ENCODE measurements at places on chromosomes 5 and 9.

- no peak for DNase-seq
These were observed 178.2 kb upstream of the IRX1 start for GRCh38 chr5:3417376-3417943.

- DNase-seq: no peak
These were observed 42.8 kb upstream of the PARP8 start for GRCh38 chr5:50623666-50624065.

- DNase-seq: peak; percentile 64
These were observed 124.3 kb upstream of the RAI14 start for GRCh38 chr5:34531751-34532360.

DNA sequence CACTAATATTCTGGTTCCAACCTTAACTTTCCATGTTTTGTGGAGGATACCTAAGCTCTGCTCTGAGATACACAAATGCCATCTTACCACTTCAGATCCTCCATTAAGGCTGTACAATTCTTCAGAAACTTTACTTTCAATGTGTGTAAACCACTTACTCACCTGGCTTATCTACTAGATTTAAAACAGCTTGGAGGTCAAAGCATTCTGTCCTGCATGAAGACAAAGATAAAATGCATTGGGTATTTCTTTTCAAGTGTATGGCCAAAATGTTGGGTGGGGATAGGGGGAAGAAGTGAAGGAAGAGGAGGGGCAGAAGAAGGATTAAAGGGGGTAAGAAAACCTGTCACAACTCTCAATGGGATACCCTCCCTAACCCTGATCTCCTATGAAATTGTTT is 939 bp downstream of the GOLGA1 start:
- no peak for DNase-seq

DNA sequence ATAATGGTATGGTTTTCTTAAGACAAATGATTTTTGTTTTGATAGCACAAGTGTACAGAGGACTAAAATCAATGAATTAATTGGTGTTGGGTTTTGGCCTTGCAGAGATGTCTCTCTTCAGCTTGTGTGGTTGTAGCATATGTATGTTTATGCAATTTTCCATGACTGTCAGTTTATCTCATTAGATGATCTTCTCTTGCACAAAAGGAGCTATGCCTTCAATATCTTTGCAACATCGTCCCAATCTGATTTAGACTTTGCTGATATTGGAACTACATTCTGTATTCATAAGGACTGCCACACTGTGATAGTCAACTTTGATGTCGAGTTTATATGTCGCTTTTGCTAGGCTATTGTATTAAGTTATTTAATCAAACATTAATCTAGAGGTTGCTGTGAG is 140.0 kb upstream of the TAF11L2 start:
- DNase-seq: no peak

- peak; percentile 60 for DNase-seq
These were observed 128.0 kb downstream of the FANCC start for GRCh38 chr9:95189251-95190098.

- DNase-seq: no peak
These were observed 49.4 kb upstream of the LRRC19 start for GRCh38 chr9:27054841-27055240.

GRCh38 chr5:14413331-14413750 is 168.3 kb upstream of the OTULINL start:
- no peak for DNase-seq

GRCh38 chr5:73853091-73853490 is 227.1 kb downstream of the ARHGEF28 start:
- DNase-seq: no peak

DNA sequence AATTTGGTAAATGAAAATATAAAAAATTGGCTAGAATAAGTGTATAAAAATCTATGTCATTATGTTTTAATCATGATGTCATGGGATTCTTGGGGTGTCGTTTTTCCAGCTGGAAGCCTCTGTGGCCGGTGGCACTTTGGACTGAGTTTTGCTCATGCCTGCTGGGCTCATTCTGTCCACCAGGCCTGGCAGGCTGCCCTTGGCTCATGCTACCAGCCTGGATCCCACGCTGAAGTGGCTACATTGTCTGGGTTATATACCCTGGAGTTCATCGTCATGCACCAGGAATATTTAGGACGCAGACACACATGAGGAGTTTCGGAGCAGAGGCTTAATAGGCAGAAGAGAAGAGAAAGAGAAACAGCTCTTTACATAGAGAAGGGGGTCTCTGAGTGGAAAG is 1913.7 kb upstream of the WWC1 start:
- DNase-seq: no peak

GRCh38 chr9:98324801-98325200 is 69.4 kb upstream of the TBC1D2 start:
- no peak for DNase-seq

DNA sequence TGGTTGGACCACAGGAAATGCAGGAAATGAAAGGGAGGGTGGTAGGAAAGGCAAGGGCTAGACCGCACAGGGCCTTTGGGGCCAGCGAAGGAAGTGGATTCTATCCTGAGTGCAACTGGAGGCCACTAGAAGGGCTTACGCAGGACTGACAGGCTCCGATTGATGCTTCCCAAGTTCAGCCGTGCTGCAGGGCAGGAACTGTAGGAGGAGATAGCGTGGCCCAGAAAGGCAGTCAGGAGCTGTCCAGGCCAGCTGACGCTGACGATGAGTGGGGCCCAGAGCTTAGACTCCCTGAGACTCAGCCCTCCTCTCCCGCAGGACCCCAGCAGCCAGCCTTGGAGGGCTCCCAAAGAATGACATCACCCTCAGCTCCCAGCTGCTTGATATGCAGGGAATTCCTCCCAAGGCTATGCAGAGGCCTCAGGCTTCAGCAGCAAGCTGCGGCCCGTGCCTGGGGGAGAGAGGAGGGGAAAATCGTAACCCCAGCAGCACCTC is 48.8 kb downstream of the KCNIP1 start:
- DNase-seq: peak; percentile 99

DNA sequence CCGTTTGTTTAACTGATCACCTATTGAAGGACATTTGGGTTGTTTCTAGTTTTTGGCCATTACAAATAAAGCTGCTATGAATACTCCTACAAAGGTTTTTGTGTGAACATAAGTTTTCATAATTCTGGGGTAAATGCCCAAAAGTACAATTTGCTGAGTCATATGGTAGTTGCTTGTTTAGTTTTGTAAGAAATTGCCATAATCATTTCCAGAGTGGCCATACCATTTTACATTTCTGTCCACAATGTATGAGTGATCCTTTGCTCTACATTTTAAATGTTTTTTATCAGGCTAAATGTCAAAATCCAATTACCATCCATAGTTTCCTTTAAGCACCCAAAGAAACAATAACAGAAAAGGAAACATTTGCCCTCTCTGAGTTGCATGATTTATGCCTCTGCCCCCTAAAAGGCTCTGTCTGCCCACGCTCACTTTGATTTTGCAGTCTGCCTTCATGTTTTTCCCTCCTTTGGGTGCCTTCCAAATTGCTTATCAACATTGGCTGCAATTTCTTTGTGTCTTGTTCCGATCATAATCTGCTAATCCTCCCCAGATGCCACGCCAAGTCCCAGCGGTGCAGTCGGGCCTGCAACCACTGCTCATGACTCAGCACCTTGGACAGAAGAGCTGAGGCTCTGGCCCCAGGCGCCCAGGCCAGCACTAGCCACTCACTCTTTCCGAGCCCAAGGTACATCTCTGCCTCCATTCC is 339.2 kb downstream of the PIK3R1 start:
- DNase-seq: peak; percentile 46

DNA sequence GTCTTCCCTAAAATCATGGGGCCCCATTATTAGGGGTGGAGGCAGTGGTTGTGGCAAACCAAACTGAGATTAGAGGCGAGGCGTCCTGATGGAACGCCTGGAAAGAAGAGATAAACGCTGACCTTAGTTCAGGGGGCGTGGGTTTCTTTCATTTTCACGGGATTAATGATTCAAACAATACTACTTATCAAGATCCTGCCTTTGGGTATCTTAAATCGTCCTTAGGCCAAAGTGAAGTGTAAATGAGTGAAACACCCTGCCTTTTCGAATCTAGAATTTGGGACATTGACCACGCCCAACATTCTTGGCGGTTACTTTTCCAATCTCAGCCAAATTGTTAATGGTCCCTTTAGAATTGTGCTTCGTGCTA is 1.0 kb upstream of the UBTD2 start:
- DNase-seq: peak; percentile 71

DNA sequence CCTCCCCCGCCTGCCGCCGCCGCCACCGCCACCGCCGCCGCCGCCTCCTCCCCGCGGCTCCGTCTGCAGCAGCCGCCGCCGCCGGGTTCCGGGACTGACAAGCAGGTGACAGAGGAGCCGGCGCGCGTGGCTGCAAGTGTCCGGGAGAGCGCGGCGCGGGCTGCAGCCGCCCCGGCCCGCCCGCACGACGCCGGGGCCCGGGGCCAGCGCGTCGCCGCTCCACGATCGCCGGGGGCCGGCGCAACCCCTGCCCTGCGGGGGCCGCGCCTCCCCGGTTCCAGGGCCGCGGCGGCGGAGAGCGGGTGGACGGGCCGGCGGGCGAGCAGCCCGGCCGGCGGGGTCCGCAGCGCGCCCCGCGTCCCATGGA is 343 bp downstream of the LMX1B start:
- DNase-seq: no peak
